Neural progenitor cell (in vitro differentiated cells): ENCODE measurements at places on chromosomes 13 and 19.

DNA sequence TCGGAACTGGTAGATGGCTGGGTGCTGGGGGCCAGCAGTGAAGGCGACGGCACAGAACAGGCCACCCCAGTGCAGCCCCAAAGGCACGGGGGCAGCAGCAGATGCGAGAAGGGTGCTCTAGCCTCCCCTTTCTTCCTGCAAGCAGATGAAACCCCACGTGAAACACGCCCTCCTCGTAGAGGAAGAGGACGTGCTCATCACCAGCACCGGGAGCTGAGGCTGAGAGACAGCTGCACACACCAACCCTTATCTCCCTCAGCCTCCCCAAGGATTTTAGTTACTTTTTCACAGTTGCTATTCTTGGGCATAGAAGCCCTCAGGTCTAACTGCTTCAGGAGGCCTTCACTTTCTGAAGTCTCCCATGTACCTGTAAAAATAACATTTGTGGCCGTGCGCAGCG is 11.9 kb downstream of the ZNF787 start:
- DNase-seq = no peak

DNA sequence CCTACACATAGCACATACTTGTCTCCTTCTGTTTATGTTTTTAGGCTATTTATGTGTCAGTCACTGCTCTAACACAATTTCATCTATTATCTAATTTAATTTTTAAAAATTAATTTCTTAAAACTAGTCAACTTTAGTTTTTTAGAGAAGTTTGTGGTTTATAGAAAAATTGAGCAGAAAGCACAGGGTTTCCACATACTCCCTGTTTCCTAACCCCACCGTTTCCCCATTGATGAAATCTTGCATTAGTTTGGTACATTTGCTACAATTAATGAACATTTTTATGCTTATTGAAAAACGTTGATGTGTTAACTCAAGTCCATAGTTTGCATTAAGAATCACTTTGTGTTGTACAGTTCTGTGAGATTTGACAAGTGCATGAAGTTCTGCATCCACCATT is 53.5 kb downstream of the TNFSF13B start:
- DNase-seq = no peak

DNA sequence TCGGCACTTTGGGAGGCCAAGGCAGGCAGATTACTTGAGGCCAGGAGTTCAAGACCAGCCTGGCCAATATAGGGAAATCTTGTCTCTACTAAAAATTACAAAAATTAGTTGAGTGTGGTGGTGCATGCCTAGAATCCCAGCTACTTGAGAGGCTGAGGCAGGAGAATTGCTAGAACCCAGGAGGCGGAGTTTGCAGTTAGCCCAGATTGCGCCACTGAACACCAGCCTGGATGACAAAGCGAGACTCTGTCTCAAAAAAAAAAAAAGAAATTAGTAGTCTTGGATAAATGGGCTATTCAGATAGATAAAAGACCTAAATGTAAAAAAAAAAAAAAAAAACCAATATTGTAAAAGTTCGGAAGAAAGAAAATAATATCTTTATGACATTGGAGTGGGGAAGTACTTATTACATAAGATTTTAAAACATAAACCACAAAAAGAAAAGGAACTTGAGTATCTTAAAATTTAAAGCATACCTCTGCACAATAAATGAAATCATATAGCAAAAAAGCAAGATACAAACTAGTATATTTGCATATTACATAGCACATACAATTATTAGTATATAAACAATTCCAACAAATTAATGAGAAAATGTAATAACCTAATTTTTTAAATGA is 26.7 kb upstream of the RNASEH2B start:
- no peak for DNase-seq

GRCh38 chr13:113724780-113725315 is 34.2 kb upstream of the TMEM255B start:
- peak; percentile 88 for DNase-seq

DNA sequence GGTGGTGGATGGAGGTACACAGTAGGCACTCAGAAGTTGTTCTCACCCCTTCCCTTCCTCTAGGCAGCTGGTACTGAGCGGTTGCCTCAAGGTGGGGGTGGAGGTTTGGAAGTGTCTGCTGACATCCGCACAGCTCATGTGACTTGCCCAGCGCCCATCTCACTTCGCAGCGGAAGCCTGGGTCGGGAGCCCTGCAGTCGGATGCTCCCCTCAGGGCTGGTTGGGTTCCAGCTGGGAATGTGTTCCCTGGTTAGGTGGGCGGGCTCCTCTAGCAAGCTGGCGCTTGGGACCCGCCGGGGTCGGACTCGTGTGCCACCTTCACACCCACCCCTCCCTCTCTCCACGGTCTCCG is 10.2 kb downstream of the PPP1R37 start:
- no peak for DNase-seq

- no peak for DNase-seq
Measured at GRCh38 chr19:33747273-33747672, 49.4 kb upstream of the KCTD15 start.

- no peak for DNase-seq
Measured at GRCh38 chr13:37510441-37510840, 88.1 kb downstream of the POSTN start.

DNA sequence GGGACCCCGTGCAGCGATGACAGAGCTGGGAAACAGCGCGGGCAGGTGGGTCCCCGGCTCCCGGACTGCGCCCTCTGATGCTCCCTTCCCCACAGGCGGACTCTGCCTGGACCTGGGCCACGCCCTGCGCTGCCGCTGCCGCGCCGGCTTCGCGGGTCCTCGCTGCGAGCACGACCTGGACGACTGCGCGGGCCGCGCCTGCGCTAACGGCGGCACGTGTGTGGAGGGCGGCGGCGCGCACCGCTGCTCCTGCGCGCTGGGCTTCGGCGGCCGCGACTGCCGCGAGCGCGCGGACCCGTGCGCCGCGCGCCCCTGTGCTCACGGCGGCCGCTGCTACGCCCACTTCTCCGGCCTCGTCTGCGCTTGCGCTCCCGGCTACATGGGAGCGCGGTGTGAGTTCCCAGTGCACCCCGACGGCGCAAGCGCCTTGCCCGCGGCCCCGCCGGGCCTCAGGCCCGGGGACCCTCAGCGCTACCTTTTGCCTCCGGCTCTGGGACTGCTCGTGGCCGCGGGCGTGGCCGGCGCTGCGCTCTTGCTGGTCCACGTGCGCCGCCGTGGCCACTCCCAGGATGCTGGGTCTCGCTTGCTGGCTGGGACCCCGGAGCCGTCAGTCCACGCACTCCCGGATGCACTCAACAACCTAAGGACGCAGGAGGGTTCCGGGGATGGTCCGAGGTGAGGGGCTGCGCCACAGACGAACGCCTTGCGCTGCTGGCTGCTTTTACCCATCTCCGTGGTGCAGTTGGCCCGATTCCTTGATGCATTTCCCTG is 7.8 kb upstream of the SELENOV start:
- peak; percentile 95 for DNase-seq

- no peak for DNase-seq
Measured at GRCh38 chr19:8391198-8392016, 1.2 kb downstream of the RAB11B start.

- no peak for DNase-seq
Measured at GRCh38 chr19:1313695-1314613, 28.3 kb downstream of the EFNA2 start.

GRCh38 chr19:51786646-51787494 is 8.1 kb upstream of the FPR3 start:
- no peak for DNase-seq
